ENCODE measurements at places on chromosomes 4 and X.

DNA sequence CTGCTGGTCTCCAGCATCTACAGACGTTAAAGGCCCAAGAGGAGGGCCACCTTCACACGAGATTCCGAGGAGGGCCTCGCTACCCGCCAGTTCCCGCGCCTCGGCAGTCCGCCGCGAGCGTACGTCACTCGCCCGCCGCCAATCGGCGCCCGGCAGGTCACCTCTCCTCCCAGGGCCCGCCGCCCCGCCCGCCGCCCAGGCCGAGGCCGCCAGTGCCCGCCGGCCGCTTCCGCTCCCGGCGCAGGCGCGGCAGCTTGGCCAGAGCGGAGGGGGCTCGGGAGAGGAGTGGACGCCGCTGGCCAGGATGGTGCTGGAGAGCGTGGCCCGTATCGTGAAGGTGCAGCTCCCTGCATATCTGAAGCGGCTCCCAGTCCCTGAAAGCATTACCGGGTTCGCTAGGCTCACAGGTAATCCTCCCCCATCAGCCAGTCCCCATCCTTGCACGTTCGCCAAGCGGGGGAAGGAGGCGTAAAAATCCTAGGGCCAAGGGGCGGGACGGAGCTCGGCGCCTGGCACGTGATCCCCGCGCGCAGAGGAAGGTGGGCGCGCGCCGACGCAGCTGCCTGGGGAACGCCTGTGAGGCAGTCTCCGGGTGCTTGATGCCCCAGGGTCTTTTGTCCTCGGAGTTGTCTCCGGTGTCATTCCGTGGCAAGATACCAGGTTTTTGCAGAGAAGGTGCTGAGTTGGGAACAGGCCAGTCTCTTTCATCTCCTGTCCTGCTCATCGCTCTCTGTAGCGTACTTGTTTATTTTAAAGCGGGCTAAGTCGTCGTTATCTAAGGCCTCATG, at the start of gene CISD2:
Gene CISD2 (plus strand): TSS at position 212 of the 788 bp plus-strand sequence. CDS start 93 bp downstream, at position 305.
- peak; percentile 84 for DNase-seq

- no peak for DNase-seq
Observed at GRCh38 chrX:109268340-109268739, 213.5 kb downstream of the GUCY2F start.

- DNase-seq, result no peak
Observed at GRCh38 chrX:120999413-120999812, 13.9 kb upstream of the CT47A1 start.

- DNase-seq, result no peak
Observed at GRCh38 chr4:13844740-13845139, 217.2 kb upstream of the BOD1L1 start.

- DNase-seq, result no peak
Observed at GRCh38 chr4:107719207-107719921, 670 bp downstream of the PAPSS1 start.

GRCh38 chrX:108494406-108495090, 54.9 kb downstream of the COL4A5 start:
- no peak for DNase-seq

DNA sequence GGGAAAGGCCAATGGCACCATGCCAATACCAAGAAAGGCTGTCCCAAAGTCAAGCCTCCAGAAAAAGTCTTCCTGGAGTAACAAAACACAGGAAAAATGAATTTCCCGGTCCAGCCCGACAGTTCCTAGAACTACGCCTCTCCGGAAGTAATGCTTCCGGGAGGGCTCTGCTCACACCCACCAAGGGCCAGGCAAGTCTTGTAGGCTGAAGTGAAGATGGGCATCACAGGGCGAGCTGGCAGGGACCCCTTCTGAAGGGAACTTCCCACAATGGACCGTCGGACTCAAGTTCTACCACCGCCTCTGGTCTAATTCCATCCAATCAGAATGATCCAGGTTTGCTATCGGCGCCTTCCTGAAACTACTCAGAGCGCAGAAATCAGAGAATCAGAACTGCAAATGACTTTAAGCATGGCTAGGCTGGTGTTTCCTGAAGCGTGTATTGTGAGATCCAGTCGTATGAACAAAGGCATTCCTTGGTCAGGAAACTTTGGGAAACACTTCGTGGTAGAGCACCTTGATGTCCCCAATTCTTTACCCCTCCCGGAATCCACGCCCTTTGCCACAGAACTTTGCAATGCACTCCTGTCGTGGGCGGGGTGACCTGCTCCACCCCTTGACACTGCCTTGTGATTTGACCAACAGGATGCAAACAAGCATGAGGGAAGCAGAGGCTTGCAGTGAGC, 127.8 kb downstream of the BCOR start:
- DNase-seq, result no peak

DNA sequence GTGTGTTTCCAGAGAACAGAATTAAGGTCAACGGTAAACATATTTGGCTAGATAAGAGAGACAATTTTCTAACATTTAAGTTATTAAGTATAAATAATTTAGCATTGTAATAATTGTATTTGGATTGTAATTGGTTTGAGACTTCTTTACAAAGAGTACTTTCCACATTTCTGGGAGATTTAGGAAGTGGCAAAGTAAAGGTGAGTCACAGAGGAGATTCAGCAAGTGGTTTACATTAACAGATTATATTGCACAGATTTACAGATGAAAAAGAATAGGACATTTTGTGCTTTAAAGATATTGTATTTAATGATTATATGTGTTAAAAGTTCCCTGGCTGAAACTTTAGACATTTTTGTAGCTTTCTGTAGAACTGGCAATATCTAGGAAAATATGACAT, 584.4 kb upstream of the AADAT start:
- DNase-seq, result no peak

DNA sequence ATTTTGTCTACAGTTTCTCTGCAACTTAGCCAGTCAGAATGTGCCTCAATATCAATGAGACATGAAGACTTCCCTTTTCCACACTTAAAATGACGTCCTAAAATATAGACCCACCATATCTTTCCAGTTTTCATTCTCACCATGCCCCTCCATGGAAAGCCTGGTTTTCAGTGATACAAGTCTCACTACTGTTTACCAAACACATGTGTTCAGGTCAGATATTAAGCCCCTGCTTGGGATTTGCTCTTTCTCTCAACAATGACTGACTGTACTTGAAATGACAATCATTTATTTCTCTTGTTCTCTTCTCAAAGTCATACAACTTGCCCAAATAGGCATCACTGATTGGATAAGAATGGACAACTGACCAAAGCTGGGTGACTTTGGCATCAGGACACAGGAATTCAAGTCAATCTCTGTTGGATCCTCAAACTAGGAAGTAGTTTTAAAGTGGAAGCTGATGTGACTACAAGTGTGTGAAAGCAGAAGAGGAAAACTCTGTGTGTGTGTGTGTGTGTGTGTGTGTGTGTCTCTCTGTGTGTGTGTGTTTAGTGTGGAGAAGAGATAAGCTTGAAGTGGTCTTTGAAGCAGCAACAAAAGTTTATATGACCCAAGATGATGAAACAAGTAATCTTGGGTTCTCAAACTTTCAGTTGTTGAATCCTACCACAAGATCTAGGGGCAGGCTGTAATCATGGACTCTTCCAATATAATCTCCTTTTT, 217.4 kb upstream of the FGF13 start:
- no peak for DNase-seq

- no peak for DNase-seq
Observed at GRCh38 chr4:171793723-171794122, 19.5 kb upstream of the GALNTL6 start.

- DNase-seq, result no peak
Observed at GRCh38 chr4:13580036-13580435, 35.7 kb upstream of the NKX3-2 start.

GRCh38 chr4:69445388-69445787, 50.3 kb downstream of the UGT2B4 start:
- no peak for DNase-seq

- DNase-seq, result no peak
Observed at GRCh38 chr4:20615486-20616260, 84.6 kb upstream of the PACRGL start.

- no peak for DNase-seq
Observed at GRCh38 chrX:135480076-135480475, 40.4 kb upstream of the INTS6L start.

GRCh38 chr4:36285784-36286480, 4.5 kb downstream of the DTHD1 start:
- no peak for DNase-seq

GRCh38 chrX:154443992-154444754, at the start of gene FAM50A:
TSS of gene FAM50A (plus strand) at chrX:154444141. CDS start at chrX:154444236, 95 bp downstream.
- peak; percentile 14 for DNase-seq

DNA sequence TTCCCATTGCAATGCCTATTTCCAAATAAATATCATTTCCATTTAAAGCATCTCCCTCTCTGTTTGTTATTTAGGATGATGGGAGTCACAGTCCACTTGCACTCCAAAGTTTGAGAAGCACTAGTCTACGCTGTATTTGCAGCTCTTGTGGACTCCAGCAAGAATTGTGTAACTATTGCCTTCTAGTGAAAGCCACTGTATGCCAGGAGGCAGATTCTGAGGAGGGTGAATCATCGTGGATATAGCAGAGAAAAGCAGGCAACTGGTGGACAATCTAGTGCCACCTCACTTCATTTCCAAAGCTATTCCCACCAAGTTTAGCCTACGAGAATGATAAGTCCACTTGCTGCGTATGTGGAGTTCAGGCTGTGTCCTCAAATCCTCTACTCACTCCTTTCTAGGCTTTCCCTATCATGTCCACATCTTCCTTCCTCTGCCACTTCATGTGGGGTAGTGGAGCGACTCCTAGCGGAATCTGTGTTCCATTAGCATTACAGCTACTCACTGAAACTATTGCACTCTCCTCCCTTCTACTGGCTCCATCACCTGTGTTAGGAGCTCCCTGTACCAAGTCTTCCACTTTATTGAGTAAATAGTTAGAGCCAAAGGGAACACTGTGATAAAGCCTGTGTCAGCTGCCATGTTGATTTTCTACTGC, 501.8 kb upstream of the GALNT7 start:
- DNase-seq, result no peak

GRCh38 chrX:110015915-110016314, 13.0 kb downstream of the TMEM164 start:
- no peak for DNase-seq

DNA sequence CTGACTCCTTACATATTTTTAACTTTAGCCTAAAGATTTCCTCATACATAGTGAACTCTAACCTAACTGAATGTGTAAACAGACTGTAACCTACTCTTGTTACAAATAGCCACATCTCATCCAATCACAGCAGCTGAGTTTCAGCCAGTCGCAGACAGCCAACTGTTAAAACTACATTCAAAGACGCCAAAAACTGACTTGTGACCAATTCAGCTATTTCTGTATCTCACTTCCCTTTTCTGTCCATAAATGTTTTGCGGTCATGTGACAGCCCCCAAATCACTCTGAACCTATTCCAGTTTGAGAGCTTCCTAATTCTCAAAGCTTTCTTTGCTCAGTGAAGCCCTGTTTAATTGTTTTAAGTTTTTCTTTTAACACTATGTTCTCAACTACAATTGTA, 2731.9 kb downstream of the ARAP2 start:
- no peak for DNase-seq

DNA sequence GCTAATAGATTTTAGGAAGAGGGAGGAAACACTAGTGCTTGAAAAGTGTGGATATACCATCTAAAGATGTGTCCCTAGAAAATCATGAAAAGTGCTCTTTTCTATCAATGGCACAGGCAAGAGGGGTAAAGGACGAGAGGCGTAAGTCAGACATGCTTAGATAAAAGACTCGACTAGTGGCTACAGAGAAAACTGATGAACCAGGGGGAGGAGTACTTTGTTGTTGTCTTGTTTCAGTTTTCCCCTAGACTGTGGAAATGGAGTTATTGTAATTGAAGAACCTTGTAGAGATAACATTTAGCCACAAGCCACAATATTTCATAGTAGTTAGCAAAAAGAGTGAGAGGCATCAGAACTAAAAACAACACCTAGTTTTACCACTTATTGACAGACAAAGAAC, 21.4 kb downstream of the GALNTL6 start:
- no peak for DNase-seq

- no peak for DNase-seq
Observed at GRCh38 chrX:107324493-107325310, 118.3 kb downstream of the DNAAF6 start.

DNA sequence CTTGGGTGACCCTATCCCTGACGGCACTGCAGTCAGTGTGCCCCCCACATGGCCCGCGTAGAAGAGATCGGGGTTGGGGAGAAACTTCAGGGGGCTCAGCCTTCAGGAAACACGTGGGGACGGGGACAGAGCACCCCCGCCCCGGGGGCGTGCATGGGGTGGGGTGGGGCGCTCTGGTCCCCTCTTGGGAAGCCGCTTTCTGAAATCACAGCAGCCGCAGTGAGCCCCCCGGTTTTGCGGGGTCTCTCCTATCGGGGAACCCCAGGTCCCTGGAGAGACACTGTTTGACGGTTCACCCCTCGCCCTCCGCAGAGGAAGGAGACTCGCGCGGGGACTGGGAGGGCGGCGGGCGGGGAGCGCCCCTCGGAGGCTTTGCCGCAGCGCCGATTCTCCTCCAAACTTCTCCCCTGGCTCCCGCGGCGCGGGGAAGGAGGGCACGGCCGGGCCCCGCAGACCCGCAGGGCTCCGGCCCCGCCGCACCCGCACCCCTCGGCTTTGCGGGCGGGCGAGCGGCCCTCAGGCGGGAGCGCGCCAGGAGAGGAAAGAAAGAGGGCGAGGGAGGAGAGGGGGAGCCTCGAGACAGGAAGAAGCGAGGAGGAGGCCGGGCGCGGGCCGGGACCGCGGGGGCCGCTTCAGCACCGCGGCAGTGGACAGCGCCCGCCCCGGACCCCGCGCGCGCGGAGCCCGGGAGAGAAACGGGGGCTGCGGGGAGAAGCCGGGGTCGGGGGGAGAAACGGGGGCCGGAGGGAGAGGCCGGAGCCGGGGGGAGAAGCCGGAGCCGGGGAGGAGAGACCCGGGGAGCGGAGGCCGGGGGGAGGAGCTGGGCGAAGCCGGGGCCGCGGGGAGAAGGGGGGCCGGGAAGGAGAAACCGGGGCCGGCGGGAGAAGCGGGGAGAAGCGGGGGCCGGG, 612 bp downstream of the CPLX1 start:
- no peak for DNase-seq

DNA sequence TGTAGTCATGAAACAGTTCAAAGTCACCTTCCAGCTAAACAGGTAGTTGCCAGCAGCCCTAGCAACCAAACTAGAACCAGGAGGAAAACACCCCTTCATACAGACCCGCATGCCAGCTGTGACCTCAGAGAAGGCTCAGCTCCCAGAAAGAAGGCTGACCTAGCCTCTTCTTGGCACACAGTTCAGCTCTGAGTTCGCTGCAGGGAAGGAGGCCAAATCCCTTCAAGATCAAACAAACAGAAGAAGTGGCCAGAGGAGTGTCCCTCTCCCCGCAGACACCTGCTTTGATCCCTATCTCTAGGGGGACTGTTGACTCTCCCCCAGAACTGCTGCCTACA, 56.0 kb downstream of the HADH start:
- no peak for DNase-seq

DNA sequence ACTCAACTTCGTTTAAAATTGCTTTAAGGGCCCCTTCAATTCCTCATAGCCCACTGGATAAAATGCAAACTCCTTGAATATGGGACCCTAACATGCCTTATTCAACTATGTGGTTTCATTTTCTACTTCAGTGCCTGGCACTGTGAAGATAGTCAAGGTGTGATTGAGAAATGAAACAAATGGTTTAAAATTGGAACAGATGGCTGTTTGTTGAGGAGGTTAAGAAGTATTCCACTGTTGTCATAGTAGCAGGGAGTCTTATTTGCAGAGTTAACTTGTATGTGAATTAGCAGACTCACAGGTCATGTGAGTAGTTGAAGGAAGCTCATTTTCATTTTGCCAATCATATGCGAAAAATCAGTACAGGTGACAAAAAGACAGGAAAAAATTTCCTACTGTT, 593.3 kb downstream of the KCTD8 start:
- DNase-seq, result no peak

- no peak for DNase-seq
Observed at GRCh38 chr4:82360298-82361177, 13.3 kb downstream of the HNRNPD start.

GRCh38 chr4:2069986-2070385, 10.9 kb downstream of the NAT8L start:
- DNase-seq, result no peak

- DNase-seq, result peak; percentile 81
Observed at GRCh38 chr4:67575232-67576058, 16.9 kb downstream of the STAP1 start.
